Mesenteric fat pad (tissue), 1 donor: ENCODE measurements at places on chromosomes 11 and 22. TPM values are rescaled to one million over a fixed set of nuclear protein-coding genes. Genes with fewer than 3 reads are reported as not detected.

The B4GALNT4 gene
- not detected for total RNA-seq

The RAC2 gene
- total RNA-seq: 26.1 TPM

The GP1BB gene
- 1.8 TPM for total RNA-seq

The NDUFS8 gene
- total RNA-seq: 134 TPM

The DBX1 gene
- total RNA-seq: not detected

The TMEM151A gene
- 0.19 TPM for total RNA-seq

The TRIM34 gene
- 6.1 TPM for total RNA-seq

The TSPAN32 gene
- 1.3 TPM for total RNA-seq

The MMP8 gene
- total RNA-seq: 2.6 TPM

The TRIM29 gene
- 1.3 TPM for total RNA-seq

The CNGA4 gene
- not detected for total RNA-seq

The GDPD4 gene
- total RNA-seq: not detected

The OR8A1 gene
- not detected for total RNA-seq

The DDI1 gene
- total RNA-seq: not detected

The CTSF gene
- 44.2 TPM for total RNA-seq

The OR10D3 gene
- not detected for total RNA-seq

The SLC1A2 gene
- 1.3 TPM for total RNA-seq

The OR6T1 gene
- not detected for total RNA-seq

The HORMAD2 gene
- total RNA-seq: not detected

The LDHAL6A gene
- total RNA-seq: not detected

The TBX10 gene
- total RNA-seq: not detected

The PAMR1 gene
- total RNA-seq: 30.8 TPM

The CCND1 gene
- total RNA-seq: 788 TPM

The KCNA4 gene
- 0.87 TPM for total RNA-seq

The ARHGAP8 gene
- 8.2 TPM for total RNA-seq

The CSNK2A3 gene
- total RNA-seq: 2.0 TPM

The BAIAP2L2 gene
- total RNA-seq: 1.8 TPM

The TMA7B gene
- total RNA-seq: not detected

The PIH1D2 gene
- total RNA-seq: 1.5 TPM

The MLC1 gene
- total RNA-seq: 0.26 TPM

The TMPRSS4 gene
- not detected for total RNA-seq

The CHID1 gene
- 72.1 TPM for total RNA-seq

The KCNC1 gene
- not detected for total RNA-seq

The UPK3A gene
- total RNA-seq: not detected

The UBTFL1 gene
- not detected for total RNA-seq

The CYTH4 gene
- total RNA-seq: 44.7 TPM

The TRIM51 gene
- not detected for total RNA-seq

The CRYAB gene
- total RNA-seq: 2,279 TPM

The AQP11 gene
- total RNA-seq: 0.84 TPM

The C11orf87 gene
- not detected for total RNA-seq

The TMEM121B gene
- 1.0 TPM for total RNA-seq

The OR5AR1 gene
- total RNA-seq: not detected

The NPAS4 gene
- total RNA-seq: not detected

The BMAL1 gene
- 43.6 TPM for total RNA-seq

The TREH gene
- not detected for total RNA-seq

The CHKA gene
- total RNA-seq: 33.4 TPM

The ZNRF3 gene
- 12.1 TPM for total RNA-seq

The C11orf98 gene
- total RNA-seq: 36.9 TPM
